ENCODE measurements at places on chromosomes 5 and 9.

DNA sequence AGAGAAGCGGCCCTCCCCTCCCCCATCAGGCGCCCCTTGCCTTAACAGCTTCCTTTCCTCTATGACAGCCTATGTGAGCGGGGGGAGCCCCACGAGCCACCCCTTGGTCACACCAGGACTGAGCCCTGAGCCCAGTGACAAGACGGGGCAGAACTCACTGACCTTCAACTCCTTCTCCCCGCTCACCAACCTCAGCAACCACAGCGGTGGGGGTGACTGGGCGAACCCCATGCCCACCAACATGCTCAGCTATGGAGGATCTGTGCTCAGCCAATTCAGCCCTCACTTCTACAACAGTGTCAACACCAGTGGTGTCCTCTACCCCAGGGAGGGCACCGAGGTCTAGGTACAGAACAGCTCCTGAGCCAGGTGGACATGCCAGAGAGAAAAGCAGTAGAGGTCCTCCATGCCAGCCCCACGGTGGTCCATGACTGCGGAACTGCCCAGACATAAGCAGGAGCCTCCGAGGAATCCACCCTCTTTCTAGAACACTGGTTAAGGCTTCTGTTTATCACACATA is 2.6 kb downstream of the FOXI1 start:
- DNase-seq = no peak

- DNase-seq = no peak
Observed at GRCh38 chr9:96777426-96777864, 442 bp downstream of the ZNF510 start.

DNA sequence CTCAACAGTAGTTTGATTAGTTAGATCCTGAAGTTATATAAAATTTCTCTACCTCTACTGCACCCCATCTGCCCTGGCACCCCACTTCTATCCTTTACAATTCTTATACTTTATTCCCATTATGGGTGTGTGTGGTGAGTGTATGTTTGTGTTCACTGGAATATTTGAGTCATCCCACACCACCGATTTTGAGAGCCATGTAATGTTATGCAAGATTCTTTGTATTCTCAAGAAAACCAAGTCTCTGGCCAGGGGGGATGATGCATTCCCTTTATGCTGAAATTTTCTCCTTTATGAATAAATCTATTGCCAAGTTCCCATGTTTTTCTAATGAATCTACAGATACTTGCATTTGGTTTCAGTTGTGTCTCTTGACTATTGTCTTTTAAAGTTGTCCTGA is 266.8 kb downstream of the ARHGEF28 start:
- no peak for DNase-seq

- no peak for DNase-seq
Observed at GRCh38 chr9:133049043-133049442, 12.7 kb upstream of the CEL start.

- DNase-seq = no peak
Observed at GRCh38 chr9:2418619-2419018, 203.0 kb upstream of the VLDLR start.

GRCh38 chr9:19967216-19967887 is 178.5 kb upstream of the SLC24A2 start:
- DNase-seq = no peak

GRCh38 chr5:53430618-53431252 is 49.7 kb upstream of the FST start:
- DNase-seq = no peak

GRCh38 chr5:537621-538071 is 13.4 kb upstream of the SLC9A3 start:
- DNase-seq = no peak

- no peak for DNase-seq
Observed at GRCh38 chr5:129917224-129917623, 13.0 kb downstream of the CHSY3 start.

GRCh38 chr5:141942185-141942857 is 15.7 kb downstream of the PCDH12 start:
- no peak for DNase-seq

- DNase-seq = no peak
Observed at GRCh38 chr5:34858790-34859189, 19.8 kb downstream of the TTC23L start.

- no peak for DNase-seq
Observed at GRCh38 chr5:125793470-125793869, 629.7 kb upstream of the GRAMD2B start.

DNA sequence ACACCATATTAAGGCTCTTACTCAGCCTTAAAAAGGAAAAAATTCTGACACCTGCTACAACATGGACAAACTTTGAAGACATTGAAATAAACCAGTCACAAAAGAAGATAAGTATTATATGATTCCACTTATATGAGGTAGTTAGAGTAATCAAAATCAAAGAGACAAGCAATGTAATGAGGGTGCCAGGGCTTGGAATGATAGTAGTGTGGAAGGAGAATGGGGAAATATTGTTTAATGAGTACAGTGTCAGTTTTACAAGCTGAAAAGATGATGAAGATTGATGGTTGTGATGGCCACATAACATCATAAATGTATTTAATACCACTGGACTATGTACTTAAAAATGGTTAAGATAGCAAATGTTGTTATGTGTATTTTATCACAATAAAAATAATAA is 485.7 kb downstream of the SPATA31D1 start:
- DNase-seq = no peak

DNA sequence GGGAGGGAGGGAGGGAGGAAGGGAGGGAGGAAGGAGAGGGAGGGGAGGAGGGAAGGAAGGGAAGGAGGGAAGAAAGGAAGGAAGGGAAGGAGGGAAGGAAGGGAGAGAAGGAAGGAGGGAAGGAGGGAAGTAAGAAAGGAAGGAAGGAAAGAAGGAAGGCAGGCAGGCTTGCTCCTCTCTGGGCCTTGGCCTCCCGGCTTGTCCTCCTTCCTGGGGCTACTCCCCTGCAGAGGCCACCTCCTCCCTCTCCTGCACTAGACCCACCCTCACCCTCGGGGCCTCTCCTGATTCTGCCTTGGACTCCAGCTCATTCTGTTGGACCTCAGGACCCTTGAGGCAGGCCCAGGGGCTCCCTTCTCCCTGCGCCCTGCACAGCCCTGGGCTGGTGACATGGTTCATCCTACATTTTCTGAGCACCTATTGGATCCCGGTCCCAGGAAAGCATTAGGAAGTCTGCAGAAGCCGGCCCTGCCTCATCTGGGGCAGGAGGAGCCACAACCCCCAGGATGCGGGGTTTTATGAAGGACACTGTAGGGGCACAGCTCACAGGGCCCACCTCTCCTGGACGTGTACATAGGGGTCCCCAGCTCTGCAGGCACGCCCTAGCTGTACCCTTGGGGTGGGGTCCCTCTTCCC is 23.0 kb downstream of the LHX3 start:
- DNase-seq = no peak

Measured in colonic mucosa (tissue), 4 donors.